ENCODE measurements at places on chromosomes 7 and 10.

DNA sequence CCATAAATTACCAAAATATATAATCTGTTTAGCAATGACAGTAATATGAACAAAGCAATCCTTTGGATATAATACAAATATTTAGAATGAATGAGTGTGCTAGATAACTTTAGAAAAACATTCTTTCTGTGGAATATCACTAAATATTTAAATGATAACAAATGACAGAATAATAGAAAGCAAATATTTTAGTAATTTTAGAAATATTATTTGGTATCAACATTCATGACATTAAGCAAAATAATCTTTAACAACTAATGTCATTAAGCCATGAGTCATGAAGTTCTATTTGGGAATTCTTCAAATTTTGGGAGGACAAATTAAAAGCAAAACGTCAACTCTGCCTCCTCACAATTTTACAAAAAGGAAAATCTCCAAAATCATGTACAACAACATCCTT lies 844.8 kb upstream of the LRRN3 start:
- DNase-seq, result no peak

DNA sequence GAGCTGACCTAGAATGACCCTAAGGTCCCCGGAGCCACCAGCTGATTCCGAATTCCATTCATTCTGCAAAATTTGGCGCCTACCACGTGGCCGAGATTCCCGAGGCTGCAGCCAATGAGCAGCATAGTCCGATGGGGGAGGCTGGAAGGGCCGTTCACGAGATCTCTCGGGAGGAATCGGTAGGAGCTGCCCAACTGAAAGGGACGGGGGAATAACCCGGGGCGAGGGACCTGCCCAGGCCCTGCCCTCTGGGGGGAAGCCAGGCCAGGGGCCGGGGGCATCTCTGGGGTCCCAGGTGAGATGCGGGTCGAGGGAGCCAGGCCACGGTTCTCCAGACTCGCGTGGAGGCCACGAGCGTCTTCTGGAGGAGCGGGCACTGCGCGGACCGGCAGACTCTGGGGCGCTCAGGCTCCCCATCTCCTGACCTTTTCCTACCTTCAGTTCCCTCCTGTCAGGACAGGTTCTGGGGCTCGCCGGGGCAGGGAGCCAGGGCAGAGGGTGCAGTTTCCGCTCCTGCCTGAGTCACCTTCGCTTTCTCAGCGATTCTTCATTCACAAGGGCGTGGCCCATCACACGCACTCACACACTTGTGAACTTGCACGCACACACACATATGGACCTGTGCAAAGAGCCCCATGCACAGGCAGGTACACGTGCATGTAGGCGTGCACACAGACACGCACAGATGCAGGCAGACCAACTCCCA lies 173.4 kb downstream of the RNF216 start:
- no peak for DNase-seq

GRCh38 chr10:58590924-58591323 lies 78.3 kb downstream of the BICC1 start:
- no peak for DNase-seq

DNA sequence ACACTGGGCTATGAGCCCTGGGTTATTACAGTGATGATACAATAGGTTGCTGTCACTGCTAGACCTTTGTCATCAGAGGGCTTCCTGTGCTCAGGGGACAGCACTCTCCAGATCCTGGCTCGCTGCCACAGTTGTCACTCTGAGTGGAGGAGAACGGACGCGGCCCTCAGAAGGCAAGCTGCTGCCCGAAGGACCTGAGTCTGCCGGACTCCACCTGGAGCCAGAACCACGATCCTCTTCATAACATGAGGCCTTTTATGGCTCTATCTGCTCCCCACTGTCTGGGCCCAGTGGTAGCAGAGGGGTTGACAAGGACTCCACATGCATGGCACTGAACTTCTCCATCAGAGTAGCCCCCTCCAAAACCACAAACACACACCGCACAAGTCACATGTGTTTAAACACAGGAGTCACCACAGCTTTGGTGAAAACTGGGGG lies 94.7 kb upstream of the EFCAB10 start:
- peak; percentile 30 for DNase-seq

DNA sequence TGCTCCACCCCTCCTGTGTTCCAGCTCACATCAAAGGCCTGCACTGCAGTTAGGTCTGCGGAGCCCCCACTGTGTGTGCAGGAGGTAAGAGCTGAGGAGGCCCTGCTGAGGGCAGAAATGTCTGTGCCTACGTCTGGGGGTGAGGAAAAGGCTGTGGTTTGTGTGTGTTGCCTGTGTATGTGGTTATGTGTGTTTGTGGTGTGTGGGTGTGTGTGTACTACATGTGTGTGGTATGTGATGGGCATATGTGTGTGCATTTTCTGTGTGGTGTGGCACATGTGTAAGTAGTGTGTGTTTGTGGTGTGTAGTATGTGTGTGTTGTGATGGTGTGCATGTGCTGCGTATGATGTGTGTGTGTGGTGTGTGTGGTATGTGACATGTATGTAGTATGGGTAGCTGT lies 36.2 kb downstream of the ANXA8 start:
- no peak for DNase-seq

DNA sequence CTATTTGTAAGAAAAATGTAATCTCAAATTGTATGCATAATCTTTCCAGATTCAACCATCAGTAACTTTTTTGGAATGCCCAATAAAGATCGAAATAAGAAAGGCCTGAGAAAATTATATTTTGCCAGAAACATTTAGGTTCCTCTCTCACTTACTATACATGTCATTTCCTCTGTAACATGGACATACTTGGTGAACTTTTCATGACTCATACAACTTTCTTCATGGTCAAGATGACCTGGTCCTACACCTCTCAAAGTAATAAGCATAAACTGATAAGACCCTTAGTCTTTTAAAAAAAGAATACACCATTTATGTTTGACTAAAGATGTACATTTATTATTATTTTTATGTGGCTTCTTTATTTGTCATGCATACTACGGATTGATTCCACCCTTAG lies 125.3 kb downstream of the REEP3 start:
- no peak for DNase-seq

GRCh38 chr10:79560160-79560709 lies at the start of gene SFTPA2:
Gene SFTPA2, minus strand, starts transcription at chr10:79560407. Its CDS starts 924 bp downstream, at chr10:79559483.
- DNase-seq, result no peak

DNA sequence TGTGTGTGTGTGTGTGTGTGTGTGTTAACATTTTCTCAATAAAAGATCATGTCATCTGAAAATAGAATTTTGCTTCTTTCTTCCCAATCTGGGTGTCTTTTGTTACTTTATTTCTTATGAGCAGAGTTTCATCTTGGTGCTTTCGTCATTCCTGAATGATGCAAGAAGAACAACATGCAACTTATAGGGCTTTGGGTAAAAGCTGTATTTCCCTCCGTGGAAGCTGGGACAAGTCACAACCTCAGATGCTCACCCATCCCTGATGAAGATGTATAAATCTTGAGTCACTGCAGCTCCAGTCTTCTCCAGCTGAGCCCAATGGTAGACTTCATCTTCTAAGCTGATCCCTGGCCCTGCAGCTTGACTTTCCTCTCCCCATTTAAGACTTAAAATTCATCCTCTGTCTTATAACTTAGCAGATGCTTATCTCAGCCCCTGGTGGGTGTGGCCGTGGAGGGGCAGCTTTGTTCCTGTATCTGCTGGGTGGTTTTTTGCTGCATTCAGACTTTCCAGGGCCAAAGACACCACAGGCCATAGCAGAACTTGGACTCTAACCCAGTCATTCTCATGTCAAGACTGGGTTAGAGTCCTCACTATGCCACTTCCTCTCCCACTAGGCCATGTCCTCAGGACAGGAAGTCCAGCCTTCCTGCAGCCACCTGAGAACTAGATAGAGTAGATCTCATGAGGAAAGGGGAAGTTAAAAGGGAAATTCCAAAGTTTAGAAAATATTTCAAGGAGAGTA lies 356.4 kb downstream of the TNS3 start:
- DNase-seq, result no peak

DNA sequence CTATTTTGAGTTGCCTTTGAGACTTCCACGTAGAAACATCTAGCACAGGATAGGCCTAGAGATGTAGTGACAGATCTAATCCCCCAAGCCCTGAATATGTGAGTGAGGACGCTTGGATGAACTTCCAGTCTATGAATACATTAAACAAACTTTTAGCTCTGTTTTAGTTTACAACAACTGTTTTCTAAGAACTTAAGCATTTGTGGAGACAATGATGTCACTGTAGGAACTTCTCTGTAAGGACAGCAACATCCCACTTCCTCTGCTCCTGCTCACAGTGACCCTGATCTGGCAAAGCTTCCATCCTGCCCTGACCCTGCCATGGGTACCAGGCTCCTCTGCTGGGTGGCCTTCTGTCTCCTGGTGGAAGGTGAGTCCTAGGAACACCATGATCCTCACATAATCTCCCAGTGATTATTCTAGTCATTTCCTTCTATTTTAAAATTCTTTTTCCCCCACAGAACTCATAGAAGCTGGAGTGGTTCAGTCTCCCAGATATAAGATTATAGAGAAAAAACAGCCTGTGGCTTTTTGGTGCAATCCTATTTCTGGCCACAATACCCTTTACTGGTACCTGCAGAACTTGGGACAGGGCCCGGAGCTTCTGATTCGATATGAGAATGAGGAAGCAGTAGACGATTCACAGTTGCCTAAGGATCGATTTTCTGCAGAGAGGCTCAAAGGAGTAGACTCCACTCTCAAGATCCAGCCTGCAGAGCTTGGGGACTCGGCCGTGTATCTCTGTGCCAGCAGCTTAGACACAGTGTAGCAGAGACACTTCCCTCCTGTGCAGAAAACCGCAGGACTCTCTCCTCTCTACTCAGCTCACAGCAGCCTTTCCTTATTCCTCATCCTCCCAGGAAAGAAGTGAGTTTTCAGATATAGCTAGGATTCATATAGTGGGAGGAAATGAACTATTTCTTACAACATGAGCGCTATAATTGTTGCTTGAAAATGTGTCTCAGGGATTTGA lies 194.4 kb upstream of the PRSS1 start:
- DNase-seq, result no peak

DNA sequence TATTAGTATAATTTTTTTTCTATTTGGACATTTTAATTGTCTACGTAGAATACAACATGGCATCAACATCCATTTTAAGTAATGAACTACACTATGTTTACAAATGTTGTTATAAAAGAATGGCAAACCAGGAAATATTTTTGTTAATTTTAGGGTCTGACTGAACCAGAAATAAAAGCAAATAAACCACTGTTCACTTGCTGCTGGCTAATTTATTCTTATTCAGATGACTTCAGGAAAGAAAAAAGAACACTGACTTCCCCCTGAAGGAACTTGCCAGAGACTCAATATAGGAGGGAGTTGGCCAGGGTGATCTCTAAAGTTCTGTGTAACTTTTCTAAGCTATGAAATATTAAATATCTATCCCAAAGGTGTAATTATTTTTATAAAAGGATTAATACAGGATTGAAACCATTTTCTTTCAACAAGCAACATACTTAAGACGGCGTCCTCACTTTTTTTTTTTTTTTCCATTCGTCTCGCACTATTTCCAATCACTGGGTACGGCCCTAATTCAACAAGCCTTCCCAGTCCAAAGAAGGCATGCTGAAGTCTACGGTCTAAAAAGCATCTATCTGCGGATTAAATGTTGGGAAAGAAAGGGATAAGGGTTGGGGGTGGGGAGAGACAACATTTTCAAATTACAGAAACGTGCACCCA lies 1.2 kb downstream of the USP6NL start:
- DNase-seq, result no peak

DNA sequence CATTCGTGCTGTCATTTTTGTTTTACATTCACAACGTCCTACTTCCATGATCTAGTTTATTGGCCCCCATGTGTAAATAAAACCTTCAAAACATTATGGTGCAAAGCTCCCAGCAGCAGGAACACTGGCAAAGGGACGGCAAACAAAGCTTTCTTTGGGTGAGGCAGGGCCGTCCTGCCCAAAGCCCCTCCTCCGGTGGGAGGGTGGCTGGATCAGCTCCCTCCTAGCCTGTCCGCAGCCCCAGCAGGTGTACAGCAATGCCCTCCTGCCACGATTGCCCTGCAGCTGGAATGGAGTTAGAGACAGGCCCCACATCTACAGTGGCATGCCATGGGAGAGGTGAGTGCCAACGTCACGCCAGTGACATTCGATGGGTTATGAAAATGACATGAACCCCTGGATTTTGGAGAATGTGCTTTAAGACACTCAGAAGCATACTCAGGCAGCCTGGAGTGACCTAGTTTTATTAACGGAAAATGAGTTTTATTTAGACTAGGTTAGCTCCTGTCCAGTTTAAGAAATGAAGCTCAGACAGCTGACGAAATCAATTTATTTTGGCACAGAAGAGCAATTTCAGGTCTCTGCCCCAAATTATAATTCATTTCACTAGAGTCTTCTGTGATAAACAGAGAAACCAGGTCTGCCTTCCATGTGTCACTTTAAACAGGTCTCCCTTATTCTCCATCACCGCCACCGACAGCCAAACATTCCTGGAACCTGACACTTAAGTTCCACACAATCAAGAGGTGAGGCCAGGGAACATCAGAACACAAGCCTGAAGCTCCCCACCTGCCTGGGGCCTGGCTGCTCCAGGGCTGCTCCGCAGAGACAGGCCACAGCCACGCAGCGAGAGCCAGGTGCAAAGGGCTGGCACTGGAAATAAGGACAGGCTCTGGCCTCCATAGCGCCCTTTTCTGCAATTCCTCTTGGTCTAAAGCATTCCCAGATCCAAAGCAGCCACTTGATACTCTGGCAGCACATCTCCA lies 50.1 kb downstream of the VOPP1 start:
- no peak for DNase-seq

DNA sequence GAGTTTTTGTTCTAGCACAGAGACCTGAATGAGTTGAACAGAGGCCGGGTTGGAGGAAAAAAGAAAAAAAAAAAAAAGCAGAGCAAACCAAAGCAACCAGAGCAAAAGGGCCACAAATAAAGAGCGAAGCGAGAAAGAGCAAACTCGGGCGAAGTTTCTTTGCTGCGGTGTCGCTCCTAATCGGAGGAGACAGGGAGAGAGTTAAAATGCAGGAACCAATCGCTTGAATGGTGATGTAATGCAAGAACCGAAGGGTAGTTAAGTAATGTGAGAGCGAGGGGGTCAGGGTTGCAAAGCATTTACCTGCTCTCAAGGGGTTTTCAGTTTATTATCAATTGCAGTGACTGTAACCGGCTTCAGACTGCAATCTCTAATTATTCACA lies 271.7 kb downstream of the TRIL start:
- no peak for DNase-seq

- DNase-seq, result no peak
These were observed 22.6 kb downstream of the APBB1IP start for GRCh38 chr10:26460736-26461135.

GRCh38 chr7:132575419-132575981 lies 770 bp downstream of the PLXNA4 start:
- no peak for DNase-seq

- no peak for DNase-seq
These were observed 34.7 kb downstream of the DDIT4 start for GRCh38 chr10:72308320-72308987.

- no peak for DNase-seq
These were observed 19.8 kb downstream of the FAM171A1 start for GRCh38 chr10:15351099-15351820.

- DNase-seq, result no peak
These were observed 34.1 kb downstream of the MTERF1 start for GRCh38 chr7:91846436-91846835.

- no peak for DNase-seq
These were observed 38.7 kb upstream of the DLG5 start for GRCh38 chr10:77965294-77965693.

GRCh38 chr10:61708846-61709245 lies 46.1 kb downstream of the CABCOCO1 start:
- no peak for DNase-seq

All from stimulated activated CD8-positive, alpha-beta memory T cell treated with anti-CD3 and anti-CD28 coated beads, Interleukin-7, amount 100 ng/mL, for 1 hour (primary cell).